ENCODE measurements at places on chromosomes 2 and 18.

GRCh38 chr2:203802342-203803052, 65.1 kb upstream of the CTLA4 start:
- peak; percentile 73 for DNase-seq

GRCh38 chr2:86525421-86526340, 37.6 kb downstream of the CHMP3 start:
- no peak for DNase-seq

GRCh38 chr18:76668119-76668518, 154.2 kb upstream of the ZNF236 start:
- no peak for DNase-seq

DNA sequence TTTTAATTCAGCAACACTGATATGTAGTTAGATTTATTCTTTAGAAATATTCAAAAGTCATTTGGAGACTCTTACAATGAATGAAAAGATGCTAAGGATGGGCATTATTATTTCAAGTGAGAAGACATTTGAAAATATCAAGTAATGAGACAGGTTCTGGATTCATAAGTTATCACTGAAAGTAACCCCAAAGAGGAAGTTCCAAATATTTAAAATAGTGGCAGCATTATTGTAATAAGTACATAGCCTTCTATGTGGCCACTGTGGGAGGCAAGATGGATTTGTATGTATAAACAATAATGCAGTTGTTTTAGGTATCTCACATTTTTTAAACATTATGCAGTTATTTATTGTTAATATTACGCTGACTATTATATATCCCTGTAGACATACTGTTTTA, 29.7 kb downstream of the ZC3H6 start:
- DNase-seq: no peak

DNA sequence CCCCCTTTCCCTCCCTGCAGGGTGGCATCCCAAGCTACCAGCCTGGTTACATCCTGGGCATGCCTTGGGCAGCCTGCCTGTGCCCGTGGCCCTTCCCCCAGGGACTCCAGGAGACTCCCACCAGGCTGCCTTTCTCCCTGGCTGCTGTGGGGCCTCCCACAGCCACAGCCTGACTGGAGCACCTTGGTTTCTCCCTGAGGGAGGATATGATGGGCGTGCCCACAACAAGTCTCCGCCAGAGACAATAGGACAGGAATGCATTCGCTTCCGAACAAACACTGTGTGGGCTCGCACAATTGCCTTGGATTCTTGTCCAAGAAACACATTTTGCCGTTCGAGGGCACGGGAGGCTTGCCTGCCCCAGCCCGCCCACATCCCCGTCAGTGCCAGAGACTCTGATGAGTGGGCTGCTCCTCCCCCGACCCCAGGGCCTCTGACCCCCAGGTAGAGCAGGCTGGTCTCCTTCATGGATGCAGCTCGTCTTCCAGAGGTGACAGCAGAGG, 102.1 kb downstream of the SMAD7 start:
- DNase-seq: no peak

GRCh38 chr2:217625557-217626169, 377.1 kb downstream of the TNS1 start:
- no peak for DNase-seq

DNA sequence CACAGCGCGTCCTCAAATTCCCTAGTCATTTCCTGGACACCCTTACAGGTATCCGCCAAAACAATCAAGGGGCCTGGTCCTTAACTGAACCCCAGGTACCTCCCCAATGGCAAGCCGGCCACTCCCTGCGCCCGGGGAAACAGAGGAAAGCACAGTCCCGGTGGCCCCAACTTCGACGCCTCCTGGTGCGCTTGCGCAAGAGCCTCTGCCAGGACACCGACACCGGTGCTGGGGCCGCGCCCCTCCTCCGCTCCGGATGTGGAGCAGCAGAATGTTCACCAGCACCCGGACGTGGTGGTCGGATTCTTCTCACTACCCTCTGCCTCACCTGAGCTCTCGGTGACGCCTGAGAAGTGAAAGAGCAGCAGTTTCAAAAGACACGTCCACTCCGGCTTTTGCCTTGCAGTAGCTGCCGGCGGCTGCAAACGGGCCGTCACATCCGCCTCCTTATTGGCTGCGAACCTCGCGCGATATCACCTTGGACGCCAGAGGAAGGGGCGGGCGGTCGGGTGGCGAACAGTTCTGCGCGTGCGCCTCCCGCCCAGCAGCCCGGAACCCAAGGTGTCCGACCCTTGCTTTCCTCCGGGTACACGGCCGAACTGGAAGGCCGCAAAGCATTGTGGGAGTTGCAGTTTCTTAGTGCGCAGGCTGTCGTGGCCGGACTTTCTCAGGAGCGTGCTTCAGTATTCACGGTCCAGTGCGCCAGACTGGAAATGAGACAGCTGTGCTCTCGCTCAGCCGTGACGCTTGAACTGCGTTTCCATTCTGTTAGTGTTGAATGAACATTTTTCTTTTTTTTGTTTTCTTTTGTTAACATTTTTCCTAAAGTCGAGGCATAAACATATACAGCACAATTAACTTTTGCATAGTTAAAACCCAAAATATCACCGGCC, at the start of gene TXNDC9:
TSS of gene TXNDC9 (minus strand) at position 423 of the 893 bp plus-strand sequence. CDS start 3,123 bp downstream, outside the sequence.
- DNase-seq: peak; percentile 98

GRCh38 chr2:54143780-54144179, 28.4 kb downstream of the ACYP2 start:
- no peak for DNase-seq

DNA sequence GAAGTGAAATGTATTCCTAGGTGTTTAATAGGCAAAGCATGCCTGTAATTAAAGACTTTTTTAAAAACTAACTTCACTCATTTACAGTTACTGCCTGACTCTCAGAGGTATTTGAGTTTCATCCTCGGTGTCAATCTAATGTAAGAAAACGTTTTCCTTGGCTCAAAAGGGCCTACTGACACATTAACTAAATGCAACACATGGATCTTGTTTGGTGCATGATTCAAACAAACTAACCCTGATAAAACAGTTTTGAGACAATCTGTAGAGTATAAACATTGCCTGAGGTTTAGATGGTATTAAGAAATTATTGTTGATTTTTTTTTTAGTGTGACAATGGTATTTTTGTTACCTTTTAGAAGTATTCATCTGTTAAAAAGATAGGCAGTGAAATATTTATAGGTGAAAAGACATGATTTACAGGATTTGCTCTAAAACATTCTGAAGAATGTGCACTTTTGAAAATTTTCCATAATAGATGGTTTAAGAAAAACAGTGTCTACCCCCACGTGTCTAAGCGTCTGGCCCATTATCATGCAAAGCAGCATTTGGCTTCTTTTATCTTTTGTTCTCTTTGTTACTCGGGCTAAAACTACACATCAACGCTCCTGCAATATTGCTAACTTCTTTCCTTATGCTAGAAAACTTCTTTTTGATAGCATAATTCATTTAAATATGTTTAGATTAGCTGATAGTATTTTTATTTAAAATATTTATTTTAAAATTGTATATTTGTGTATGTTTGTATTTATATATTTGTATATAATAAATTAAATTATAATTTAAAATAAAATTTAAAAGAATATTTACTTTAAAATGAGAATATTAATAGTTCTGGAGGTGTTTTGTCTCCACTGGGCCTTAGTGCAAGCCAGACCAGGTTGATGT, 160.2 kb upstream of the NDUFV2 start:
- DNase-seq: no peak

DNA sequence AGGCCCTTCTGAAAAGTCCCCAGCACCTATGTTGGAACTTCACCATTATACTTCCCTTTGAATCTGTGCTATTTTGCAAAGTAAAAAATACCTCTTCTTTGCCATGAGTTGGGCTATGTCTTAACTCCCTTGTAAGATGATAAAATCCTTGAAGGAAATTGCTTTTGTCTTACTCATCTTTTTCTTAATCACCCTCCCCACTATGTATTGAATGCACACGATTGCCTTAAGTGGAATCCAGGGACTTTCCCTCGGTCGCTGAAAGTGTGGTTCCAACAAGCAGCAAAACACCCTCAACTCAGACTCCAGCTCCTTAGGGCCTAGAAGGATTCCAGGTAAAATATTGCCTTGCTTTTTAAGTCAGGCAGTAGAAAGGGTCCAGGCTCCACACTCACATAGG, 173.2 kb upstream of the ARL4C start:
- DNase-seq: no peak

DNA sequence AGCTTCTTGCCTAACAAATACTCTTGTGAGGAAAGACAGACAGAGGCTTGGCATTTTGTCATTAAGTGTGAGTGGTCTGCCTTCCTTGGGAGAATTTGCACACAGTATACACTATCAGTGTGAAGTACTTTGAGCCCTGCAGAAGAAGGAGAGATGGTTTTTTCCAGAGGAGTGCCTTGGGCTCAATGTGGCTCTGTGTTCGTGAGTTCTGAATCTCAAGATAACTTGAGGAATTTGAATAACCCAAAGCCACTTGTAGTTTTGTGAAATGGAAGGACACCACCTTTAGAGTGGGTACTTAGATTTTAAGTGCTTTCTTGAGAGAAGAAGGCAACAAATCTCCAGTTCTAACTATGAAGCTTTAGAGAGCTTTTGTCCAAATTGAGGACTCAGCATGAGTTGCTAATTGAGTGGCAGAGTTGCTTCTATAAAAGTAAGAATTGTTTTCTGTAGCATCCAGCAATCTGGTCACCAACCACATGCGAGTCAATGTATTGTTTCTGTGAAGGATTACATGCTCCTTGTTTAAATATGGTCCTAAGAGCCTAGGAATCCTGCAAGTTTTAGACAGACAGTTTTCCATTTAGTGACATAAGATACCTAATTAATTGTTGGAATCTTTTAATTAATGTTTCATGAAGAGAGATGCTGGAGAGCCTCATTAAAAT, 68.3 kb downstream of the BABAM2 start:
- DNase-seq: no peak

DNA sequence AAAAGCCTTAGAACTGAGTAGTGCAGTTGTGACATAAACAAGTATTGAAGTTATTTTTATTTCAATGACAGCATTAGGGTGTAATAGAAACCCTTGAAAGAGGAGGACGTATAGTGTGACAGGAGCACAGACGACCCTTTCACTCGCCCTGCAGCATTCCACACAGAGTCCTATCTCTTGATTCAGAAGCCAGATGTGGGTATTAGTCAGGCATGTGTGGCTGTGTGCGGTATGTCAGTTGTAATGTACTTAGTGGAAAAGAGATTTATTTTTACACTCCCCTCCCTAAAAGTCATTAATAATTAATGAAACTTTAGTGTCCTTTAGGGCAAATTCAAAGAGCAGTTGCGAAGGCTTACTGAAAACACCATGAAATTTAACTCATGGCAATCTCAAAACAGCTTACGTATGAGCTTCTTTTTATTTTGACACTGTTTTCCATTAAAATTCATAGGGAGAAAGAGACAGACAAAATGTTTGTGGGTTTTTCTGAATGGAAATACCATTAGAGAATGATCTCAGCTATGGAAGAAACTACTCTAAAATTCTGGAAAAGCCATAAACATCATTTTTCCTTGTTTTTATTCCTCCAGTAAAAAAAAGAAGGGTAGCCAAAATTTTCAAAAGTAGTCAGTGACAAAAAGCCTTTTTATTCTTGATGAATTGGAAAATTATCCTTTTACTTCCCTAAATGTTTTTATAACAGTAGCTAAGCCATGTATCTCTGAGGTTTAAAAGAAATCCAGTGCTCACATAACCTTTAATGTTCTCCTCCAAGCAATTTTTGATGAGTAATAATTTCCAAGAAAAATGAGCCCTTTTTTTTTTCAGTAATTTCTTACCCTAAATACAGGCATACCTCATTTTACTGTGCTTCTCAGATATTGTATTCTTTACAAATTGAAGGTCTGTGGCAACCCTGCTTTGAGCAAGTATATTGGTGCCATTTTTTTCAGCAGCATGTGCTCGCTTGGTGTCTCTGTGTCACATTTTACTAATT, 84.0 kb upstream of the DSEL start:
- no peak for DNase-seq

GRCh38 chr2:46875226-46875899, 40.2 kb downstream of the MCFD2 start:
- DNase-seq: no peak

DNA sequence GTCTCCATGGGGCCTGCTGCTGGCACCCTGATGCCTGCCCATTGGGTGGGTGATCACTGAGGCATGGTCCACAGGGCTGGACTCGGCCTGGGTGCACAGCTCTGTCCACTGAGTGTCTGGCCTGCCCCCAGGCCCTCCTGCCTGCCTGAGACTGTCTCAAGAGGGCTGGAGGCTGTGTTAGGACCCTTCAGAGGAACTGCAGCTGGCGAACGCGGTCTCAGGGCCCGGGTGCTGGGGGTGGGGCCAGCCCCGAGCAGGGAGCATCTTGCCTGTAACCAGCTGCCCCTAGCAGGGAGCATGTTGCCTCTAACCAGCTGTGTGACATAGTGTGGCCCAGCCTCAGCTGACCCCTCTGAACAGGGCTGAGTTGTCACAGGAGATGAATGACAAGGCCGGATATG, 50.0 kb downstream of the TWIST2 start:
- no peak for DNase-seq

- DNase-seq: no peak
These were observed 247.5 kb upstream of the ZNF521 start for GRCh38 chr18:25599443-25599842.

All from stimulated activated CD4-positive, alpha-beta T cell treated with anti-CD3 and anti-CD28 coated beads, Interleukin-15, amount 100 ng/mL, for 24 hours (primary cell).